Calu3 (cell line): ENCODE measurements at places on chromosomes 4 and X. TPM values are rescaled to one million over a fixed set of nuclear protein-coding genes. Genes with fewer than 3 reads are reported as not detected.
A peak's percentile ranks its signal among the peaks of the same experiment; 100 is the strongest.

H2BW2 gene
- total RNA-seq: not detected in 2 replicates

DNA sequence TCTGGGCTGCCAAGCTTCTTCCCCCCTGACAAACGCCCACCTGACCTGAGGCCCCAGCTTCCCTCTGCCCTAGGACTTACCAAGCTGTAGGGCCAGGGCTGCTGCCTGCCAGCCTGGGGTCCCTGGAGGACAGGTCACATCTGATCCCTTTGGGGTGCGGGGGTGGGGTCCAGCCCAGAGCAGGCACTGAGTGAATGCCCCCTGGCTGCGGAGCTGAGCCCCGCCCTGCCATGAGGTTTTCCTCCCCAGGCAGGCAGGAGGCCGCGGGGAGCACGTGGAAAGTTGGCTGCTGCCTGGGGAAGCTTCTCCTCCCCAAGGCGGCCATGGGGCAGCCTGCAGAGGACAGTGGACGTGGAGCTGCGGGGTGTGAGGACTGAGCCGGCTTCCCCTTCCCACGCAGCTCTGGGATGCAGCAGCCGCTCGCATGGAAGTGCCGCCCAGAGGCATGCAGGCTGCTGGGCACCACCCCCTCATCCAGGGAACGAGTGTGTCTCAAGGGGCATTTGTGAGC lies 37.0 kb downstream of the HTRA3 start:
- H3K36me3 ChIP-seq: peaks cover 11% of the 10 kb centered on the region
- H3K4me1 ChIP-seq: no peaks in the 10 kb centered on the region
- no peak for DNase-seq
- no peak overlapping the region for H3K4me3 ChIP-seq

FABP2 gene
- total RNA-seq: not detected in 2 replicates

TMEM47 gene
- 80.9 and 99.6 TPM in 2 replicates for total RNA-seq

GRCh38 chr4:87465739-87466366 lies 43.5 kb downstream of the NUDT9 start:
- no peaks in the 10 kb centered on the region for H3K4me1 ChIP-seq
- DNase-seq: peak; percentile 7
- no peaks in the 10 kb centered on the region for H3K27me3 ChIP-seq
- H3K36me3 ChIP-seq: no peaks in the 10 kb centered on the region
- H3K4me3 ChIP-seq: no peak overlapping the region

- DNase-seq: no peak
- H3K4me1 ChIP-seq: no peaks in the 10 kb centered on the region
- no peaks in the 10 kb centered on the region for H3K27me3 ChIP-seq
- H3K36me3 ChIP-seq: no peaks in the 10 kb centered on the region
- no peak overlapping the region for H3K4me3 ChIP-seq
Observed at GRCh38 chr4:23981328-23981727, 91.5 kb upstream of the PPARGC1A start.

DNA sequence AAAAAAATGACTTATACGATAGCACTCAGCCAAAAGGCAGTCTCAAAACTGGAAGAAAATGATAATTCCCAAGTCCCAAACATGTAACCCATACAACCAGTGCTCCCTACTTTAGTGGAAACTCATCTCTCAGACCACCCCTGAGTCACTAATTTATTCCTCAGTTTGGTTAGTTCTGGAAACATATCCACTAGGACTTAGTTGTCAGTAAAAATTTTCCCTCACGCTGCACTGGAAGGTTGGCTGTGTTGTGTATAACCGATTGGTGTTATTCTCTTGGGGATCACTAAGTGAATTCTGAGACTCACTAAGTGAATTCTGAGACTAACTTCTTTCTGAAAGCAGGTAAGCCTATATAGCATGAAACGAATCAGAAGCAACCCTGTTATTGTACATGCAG lies 48.5 kb upstream of the GAB1 start:
- no peak for DNase-seq
- no peaks in the 10 kb centered on the region for H3K27me3 ChIP-seq
- H3K4me3 ChIP-seq: no peak overlapping the region
- H3K36me3 ChIP-seq: no peaks in the 10 kb centered on the region

DNA sequence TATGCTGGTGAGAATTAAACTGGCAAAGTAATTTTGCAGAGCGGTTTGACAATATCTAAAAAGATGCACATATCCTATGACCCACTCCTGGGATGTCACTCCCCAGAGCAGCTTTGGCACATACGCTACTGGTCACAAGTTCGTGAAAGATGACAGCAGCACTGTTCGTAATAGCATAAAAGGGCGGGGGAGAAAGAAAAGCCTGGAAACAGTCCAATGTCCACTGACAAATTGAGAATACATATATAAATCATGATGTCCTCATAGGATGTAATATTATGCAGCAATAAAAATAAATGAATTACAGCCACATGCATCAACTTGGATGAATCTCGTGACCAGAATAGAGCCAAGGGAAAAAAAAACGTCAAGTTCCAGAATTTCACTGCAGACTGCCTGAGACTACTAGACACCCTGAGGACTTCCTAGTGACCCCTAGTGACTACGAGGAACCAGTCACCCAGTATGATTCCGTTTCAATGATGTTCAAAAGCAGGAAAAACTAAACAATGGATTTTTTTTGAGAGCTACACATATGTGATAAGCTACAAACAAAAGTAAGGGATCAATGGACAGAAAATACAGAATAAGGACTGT lies 1.8 kb downstream of the PCSK1N start:
- peaks cover 27% of the 10 kb centered on the region for H3K36me3 ChIP-seq
- DNase-seq: no peak

CT45A1 gene
- not detected in 2 replicates for total RNA-seq

MBNL3 gene
- 18.9 and 21.0 TPM in 2 replicates for total RNA-seq

FGFRL1 gene
- total RNA-seq: 36.8 and 43.2 TPM in 2 replicates

GRCh38 chrX:152943826-152944225 lies 46.0 kb downstream of the ZNF185 start:
- H3K4me1 ChIP-seq: no peaks in the 10 kb centered on the region
- H3K4me3 ChIP-seq: no peak overlapping the region
- H3K27ac ChIP-seq: no peak overlapping the region
- DNase-seq: no peak
- H3K36me3 ChIP-seq: peaks cover 16% of the 10 kb centered on the region

NIPAL1 gene
- total RNA-seq: 17.0 and 21.0 TPM in 2 replicates

DNA sequence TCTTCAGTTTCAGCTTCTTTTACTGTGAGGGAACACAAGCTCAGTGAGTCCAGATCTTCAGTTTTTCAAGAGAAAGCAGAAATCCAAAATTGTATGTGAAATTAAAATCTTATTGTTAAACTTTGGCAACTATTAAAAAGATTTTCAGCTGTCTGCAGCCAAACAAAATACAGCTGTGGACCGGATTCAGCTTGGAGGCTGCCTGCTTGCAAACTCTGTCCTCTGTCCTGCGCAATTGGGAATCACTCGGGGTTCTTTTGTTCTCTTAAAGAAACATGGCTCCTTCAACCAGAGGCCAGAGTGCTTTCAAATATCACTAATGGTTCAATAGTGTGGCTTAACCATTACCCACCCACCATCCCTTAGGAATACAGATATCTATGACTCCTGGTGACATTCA lies 201.2 kb downstream of the CHIC2 start:
- no peak overlapping the region for H3K27ac ChIP-seq
- H3K4me3 ChIP-seq: no peak overlapping the region
- H3K27me3 ChIP-seq: no peaks in the 10 kb centered on the region
- no peaks in the 10 kb centered on the region for H3K36me3 ChIP-seq

GRCh38 chrX:68433981-68434299 lies 645 bp upstream of the OPHN1 start:
- H3K36me3 ChIP-seq: peaks cover 23% of the 10 kb centered on the region
- H3K4me1 ChIP-seq: peaks cover 14% of the 10 kb centered on the region
- H3K4me3 ChIP-seq: peak overlapping the region; percentile 96
- peak overlapping the region; percentile 73 for H3K27ac ChIP-seq
- DNase-seq: no peak
- no peaks in the 10 kb centered on the region for H3K27me3 ChIP-seq

NOCT gene
- 11.4 and 17.3 TPM in 2 replicates for total RNA-seq

DNA sequence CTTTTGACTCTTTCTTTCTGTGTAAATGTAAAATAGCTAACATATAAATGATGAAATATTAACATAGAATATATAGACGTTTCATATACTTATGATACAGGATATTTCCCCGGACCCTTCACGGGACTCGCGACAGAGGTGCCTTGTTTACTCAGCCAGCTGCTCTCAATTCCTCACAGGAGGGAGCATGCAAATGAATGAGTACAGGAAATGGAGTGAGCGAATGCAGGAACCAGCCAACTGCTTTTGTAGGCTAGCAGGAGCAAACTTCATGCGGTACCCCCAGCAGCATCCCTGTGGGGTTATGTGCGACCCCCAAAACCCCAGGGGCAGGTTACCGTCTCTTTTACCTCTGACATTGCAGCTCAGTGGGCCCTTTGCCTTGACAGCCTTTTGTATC lies 110.3 kb upstream of the PDHA2 start:
- H3K27ac ChIP-seq: no peak overlapping the region
- no peak overlapping the region for H3K4me3 ChIP-seq
- H3K36me3 ChIP-seq: no peaks in the 10 kb centered on the region
- H3K27me3 ChIP-seq: no peaks in the 10 kb centered on the region
- DNase-seq: no peak
- H3K4me1 ChIP-seq: no peaks in the 10 kb centered on the region

DNA sequence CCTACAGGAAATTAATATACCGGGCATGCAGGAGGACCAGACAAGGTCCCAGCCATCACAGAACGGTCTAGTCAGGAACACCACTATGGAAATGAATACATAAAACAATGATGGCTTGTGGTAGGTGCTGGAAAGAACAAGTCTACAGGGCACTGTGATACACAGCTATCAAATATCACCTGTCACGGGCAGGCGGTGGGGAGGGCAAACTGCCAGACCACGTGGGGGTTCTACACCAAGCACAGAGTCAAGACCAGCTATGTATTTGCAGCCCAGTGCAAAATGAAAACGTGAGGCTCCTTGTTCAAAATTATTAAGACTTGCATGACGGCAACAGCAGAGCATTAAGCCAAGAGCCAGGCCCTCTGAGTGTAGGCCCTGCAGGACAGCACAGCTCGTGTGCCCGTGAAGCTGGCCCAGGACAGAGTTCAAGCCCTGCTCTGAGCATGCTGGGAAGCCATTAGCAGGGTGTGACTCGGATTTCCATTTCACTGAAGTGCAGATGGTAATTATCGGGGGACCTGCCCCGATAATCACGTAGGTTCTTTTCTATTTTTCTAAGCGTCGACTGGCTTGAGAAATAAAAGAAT lies 83.6 kb downstream of the JAKMIP1 start:
- no peak overlapping the region for H3K4me3 ChIP-seq
- no peak for DNase-seq
- no peaks in the 10 kb centered on the region for H3K36me3 ChIP-seq

DNA sequence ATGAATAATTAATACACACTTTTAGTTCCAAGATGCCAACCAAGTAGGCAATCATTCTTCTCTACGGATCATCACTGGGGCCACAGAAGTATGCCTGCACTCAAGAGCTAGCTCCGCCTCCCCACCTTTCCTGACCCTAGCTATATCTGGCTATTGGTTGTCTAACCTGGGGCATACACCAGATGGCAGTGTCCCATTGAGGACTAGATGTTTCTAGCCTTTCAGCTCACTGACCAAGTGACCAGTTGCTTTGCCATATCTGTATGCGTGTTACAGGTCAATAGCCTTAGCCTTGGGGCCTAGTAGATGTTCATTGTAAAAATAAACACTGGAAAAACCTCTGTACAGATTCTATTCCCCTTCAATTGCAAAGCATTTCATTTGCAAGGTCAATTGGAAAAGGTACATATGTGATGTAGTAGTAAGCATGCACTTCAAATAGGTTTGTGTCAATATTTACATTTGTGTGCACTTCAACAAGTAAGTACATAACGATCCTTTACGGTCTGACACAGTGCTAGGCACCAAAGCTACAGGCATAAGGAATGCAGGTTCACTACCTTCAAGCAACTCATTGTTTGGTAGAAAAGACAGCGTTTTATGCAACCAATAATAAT lies 521.7 kb downstream of the PPARGC1A start:
- no peaks in the 10 kb centered on the region for H3K27me3 ChIP-seq
- no peaks in the 10 kb centered on the region for H3K36me3 ChIP-seq
- DNase-seq: peak; percentile 48
- H3K27ac ChIP-seq: no peak overlapping the region
- peaks cover 23% of the 10 kb centered on the region for H3K4me1 ChIP-seq

SLITRK4 gene
- not detected in 2 replicates for total RNA-seq

- DNase-seq: no peak
- no peaks in the 10 kb centered on the region for H3K4me1 ChIP-seq
- no peaks in the 10 kb centered on the region for H3K27me3 ChIP-seq
- H3K36me3 ChIP-seq: no peaks in the 10 kb centered on the region
Observed at GRCh38 chr4:153093396-153093795, 110.8 kb upstream of the TRIM2 start.

DNA sequence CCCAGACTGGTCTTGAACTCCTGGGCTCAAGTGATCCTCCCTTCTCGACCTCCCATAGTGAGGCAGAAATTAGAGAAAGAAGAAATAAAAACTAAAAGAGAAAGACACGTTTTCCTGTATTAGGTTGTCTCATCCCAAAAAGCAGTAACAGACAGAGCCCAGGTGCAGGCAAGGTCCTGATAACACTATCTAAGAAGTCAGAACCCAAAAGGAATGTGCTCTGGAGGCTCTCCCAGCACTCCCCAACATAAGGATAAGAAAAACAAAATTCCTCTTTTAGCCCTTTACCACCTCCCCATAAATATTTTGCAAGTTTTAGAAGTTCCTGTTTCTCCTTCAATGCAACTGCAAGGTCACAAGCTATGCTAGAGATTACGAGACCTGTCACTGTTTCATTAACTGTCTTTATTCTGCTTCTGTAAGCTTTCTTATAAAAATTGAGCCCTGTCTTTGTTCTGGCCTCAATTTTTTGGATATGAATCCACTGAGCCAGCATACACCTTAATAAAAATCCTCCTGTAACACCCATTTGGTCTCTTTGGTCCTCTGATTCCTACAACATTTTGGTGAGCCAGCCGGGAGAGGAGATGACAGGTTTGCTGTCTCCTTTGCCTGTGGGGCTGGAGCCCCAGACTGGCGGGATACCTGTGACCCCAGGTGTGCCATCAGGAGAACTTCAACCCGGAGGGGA lies 25.9 kb downstream of the LIAS start:
- no peaks in the 10 kb centered on the region for H3K36me3 ChIP-seq
- no peak overlapping the region for H3K4me3 ChIP-seq
- H3K27ac ChIP-seq: no peak overlapping the region

ESX1 gene
- total RNA-seq: not detected in 2 replicates

SUPT20HL2 gene
- total RNA-seq: not detected in 2 replicates

ETDB gene
- total RNA-seq: not detected in 2 replicates

ODAPH gene
- not detected in 2 replicates for total RNA-seq

AFF2 gene
- total RNA-seq: 0.17 and 0.27 TPM in 2 replicates

- H3K36me3 ChIP-seq: no peaks in the 10 kb centered on the region
- DNase-seq: no peak
- no peaks in the 10 kb centered on the region for H3K27me3 ChIP-seq
- no peaks in the 10 kb centered on the region for H3K4me1 ChIP-seq
- H3K4me3 ChIP-seq: no peak overlapping the region
Observed at GRCh38 chr4:64130907-64131306, 278.3 kb downstream of the TECRL start.

DNA sequence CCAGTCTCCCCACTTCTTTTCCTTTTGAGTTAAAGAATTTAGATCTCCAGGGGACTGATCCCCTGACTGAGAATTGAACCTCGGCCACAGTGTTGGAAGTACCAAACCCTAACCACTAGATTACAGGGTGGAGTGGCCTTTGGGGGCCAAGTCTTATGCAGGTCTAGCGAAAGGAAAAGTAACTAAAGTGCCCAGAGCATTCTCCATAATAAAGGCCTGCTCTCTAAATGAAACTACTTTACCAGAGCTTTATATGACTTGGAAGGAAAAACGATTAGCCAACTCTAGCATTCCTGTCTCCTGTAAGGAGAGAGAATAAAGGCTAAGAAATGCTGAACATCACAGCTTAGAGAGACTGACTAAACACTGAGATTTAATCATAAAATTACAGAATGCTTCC lies 788.0 kb downstream of the C4orf33 start:
- no peak for DNase-seq
- H3K4me1 ChIP-seq: no peaks in the 10 kb centered on the region
- H3K27me3 ChIP-seq: no peaks in the 10 kb centered on the region
- H3K27ac ChIP-seq: no peak overlapping the region
- H3K4me3 ChIP-seq: no peak overlapping the region

CAPN6 gene
- 0.09 and 0.27 TPM in 2 replicates for total RNA-seq
